ENCODE measurements at places on chromosomes 13 and 19.

DNA sequence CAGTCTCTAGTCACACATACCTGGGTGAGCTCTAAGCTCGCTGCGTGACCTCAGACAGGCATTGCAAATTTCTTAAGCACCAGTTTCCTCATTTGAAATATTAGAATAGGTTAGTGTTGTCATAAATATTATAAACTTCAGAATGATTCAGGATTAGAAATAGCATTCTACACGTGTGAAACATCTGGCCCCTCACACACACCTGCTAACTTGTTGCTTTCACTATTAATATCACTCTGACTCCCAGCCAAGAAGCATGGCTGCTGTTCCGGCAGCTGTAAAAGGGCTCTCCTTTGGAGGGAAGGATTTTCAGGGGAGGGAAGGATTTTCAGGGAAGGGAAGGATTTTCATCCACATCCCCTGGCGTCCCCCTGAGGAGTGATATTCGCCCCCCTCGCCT, 161.3 kb upstream of the GPR12 start:
- DNase-seq = no peak

- DNase-seq = no peak
Observed at GRCh38 chr13:103100830-103101229, 34.6 kb upstream of the SLC10A2 start.

DNA sequence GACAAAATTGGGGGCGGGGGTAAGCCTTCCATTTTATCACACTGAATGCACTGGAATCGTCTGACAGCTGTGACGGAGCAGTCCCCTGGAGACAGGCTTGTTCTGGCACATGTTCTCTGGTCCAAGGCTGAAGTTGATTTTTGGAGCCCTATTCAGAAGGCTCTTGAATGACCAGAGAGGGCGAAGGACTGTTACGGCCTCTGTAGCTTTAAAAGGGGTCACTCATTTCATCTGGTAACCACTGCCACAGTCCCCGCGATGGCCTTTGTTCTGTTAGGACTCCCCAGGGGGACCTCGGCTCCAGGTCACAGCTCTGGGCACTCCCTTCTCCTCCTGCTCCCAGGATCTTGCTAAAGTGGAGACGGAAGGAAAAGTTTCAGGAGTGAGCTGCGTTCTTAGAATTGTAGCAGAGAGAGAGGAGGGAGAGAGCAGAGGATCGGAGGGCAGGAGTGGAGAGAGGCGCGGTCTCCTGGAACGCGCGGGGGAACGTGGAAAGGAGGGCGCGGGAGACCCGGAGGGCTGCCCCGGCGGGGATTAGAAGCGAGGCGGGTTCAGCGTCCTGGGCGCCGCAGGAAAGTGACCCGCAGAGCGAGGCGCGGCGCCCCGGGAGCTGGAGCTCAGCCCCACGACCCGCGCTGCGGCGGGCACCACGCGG, 134.3 kb upstream of the MYO16 start:
- no peak for DNase-seq

GRCh38 chr13:20441879-20442278, 83.8 kb downstream of the CRYL1 start:
- no peak for DNase-seq

- no peak for DNase-seq
Observed at GRCh38 chr13:70668293-70668692, 560.0 kb upstream of the KLHL1 start.

GRCh38 chr13:97600458-97601075, 166.6 kb downstream of the RAP2A start:
- DNase-seq = no peak

DNA sequence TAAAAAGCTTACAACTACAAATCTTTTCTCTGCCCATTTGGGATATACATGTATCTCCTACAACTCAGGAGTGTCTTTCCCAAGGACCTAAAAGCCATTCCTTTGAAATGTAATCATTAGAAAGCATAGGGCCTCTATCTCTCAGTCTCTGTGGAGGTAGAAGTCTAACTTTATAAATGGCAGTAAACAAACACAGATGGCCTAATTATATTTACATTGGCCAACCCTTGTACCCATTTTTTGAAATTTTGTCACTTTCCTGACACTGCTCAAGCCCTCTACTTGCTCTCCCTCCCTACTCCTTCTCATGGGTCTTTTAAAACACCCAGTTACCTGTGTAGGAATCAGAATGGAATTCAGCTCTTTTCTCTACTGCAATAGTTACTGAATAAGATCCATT, 24.8 kb downstream of the RNF6 start:
- DNase-seq = no peak

DNA sequence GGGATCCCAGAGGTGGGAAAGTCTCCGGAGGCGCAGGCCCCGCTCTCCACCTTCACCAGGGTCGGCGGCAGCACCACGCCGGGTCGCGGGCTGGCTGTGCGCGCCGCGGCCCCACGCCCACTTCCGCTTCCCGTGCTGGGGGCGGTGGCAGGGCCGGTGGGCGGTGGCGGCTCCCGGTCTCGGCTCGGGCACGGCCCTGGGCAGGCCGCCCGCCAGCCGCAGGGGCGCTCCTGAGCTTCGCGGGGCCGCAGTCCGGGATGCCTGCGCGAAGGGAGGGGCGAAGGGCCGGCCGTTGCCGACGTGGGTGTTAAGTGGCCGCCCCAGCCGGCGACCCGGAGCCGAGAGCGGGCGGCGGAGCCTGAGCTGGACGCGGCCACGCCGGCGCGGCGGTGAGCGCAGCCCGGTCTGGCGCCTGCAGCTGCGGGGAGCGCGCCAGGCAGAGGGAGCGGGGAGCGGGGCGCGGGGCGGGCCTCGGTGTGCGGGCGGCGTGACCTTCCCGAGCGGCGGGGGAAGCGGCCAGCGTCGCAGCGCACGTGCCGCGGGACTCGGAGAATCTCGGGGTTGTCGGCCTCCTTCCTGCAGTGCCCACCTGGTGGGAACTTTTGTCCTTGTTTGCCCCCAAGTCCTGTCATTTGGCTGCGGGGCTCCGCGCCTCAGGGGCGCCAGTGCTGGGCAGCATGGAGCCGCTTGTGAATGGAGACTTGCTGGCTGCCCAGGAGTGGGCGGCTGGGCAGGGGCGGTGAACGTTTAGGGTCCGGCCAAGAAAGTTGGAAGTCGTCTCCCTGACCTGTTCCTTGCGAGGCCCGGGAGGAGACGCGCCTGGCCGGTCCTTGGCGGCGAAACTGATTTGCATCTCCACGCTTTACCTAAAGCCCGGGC, at the start of gene SLC25A15:
SLC25A15 (plus strand) TSS at position 337 of the 879 bp plus-strand sequence. CDS start 3,616 bp downstream, outside the sequence.
- peak; percentile 68 for DNase-seq

- DNase-seq = no peak
Observed at GRCh38 chr19:54010474-54010873, 19.0 kb downstream of the CACNG6 start.

DNA sequence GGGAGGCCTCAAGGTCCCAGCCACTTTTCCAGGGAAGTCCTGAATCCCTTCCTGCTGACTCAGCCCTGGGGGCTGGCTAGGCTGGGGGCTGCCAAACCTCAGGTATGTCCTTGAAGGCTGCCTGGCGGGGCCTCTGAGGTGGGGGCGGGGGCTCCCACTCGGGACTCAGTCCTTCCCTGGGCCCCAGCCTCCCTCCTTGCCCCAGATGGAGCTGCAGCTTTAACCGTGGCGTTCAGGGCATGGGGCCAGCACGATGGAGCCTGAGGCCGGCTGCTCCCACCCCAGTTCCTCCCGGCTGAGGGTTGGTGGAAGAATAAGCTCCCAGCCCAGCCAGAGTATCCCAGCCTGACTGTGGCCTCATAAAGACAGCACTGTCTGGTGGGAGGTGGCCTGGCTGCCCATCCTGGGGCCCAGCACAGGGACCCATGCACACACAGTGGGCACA, 12.4 kb downstream of the CILP2 start:
- no peak for DNase-seq

- DNase-seq = no peak
Observed at GRCh38 chr19:51726049-51726448, 2.3 kb upstream of the HAS1 start.

- no peak for DNase-seq
Observed at GRCh38 chr13:98986226-98986846, 8.5 kb upstream of the DOCK9 start.

Data from stimulated activated CD4-positive, alpha-beta T cell treated with anti-CD3 and anti-CD28 coated beads, Interleukin-1b, Interleukin-23, amount 100 ng/mL, for 48 hours (primary cell).